ENCODE measurements at places on chromosomes 2 and 18. TPM values are rescaled to one million over a fixed set of nuclear protein-coding genes. Genes with fewer than 3 reads are reported as not detected.

COBLL1 gene
- total RNA-seq = 15.0 TPM

SCYGR5 gene
- total RNA-seq = not detected

PARD3B gene
- 9.5 TPM for total RNA-seq

CPLX4 gene
- total RNA-seq = not detected

GRCh38 chr2:33458248-33458819, 18.1 kb upstream of the RASGRP3 start:
- no peak for DNase-seq

GRCh38 chr2:225184948-225185347, 142.7 kb upstream of the DOCK10 start:
- no peak for DNase-seq

GRCh38 chr18:65282096-65282495, 468.7 kb upstream of the CDH7 start:
- DNase-seq = no peak

- no peak for DNase-seq
Measured at GRCh38 chr2:171554991-171555615, 32.8 kb downstream of the CYBRD1 start.
